Hematopoietic multipotent progenitor cell treated with erythropoietin and hydrocortisone succinate and interleukin-3 and kit ligand, for 17 days (in vitro differentiated cells): ENCODE measurements at places on chromosomes 7 and 10.

DNA sequence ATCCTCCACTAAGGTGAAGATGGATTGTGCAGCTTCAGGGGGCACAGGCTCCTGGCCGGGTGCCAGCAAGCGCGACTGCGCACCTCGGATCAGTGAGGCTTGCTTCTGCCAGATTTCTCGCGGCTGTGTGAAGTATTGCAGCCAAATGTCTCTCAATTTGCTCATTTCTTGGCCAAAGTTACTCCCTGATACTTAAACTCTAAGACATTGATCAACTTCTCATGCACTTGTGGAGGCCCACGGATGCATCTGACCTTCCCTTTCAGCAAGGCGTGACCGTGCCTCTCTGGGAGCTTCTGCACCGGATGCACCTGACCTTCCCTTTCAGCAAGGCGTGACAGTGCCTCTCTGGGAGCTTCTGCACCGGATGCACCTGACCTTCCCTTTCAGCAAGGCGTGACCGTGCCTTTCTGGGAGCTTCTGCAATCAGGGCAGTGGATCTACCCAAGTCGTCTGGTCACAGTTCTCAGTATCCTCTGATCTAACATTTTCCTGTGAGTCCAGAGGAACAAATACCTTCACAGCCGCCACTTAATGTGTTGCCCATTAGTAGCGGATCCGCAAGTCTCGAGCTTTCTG is 248.3 kb downstream of the ADARB2 start:
- no peak for DNase-seq

DNA sequence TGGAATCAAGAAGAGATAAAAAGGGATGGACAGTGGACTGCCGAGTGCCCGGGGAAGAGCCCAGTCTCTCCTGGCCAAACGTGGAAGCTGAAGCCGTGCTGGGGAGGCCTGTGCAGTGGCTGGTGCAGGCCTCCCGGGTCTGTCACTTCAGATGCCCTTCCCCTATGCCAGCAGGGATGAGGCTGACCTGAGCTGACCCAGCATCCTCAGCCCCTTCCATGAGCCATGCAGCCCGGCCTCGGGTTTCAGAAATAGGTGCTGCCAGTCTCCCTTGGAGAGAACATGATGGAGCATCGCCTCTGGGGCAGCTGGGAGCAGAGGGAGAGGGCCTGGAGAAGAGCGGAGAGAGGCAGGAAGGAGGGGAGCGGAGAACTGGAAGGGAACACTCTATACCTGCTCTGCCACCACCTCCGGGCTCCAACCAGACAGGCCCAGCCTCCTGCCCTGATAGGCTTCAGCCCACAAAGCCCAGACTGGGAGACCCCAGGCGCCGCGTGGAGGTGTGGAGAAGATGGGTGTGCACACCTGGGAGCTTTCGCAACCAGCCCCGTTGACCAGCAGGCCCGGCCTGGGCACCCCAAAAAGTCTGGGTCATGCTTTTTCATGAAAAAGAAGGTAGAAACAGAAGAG is 68.6 kb upstream of the PPP2R2D start:
- DNase-seq, result no peak

DNA sequence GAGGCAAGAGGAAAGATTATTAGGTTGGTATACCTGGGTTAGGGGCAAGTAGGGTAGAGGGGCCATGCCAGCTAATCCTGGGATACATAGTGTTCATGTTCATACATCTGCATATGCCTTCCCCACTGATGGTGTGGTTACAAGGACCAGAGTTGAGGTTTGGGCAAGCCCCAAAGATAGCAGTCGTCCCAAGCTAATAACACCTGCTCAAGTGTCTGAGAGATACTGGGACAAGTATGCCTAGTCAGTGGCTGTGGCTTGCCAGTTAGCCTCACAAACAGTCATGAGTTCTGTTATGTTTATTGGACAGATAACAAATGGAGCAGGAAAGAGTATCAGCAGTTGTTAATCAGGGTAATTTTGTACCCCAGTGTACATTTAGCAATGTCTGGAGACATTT is 139.6 kb downstream of the ADAM22 start:
- no peak for DNase-seq

- no peak for DNase-seq
Measured at GRCh38 chr10:118939211-118940007, 90.1 kb upstream of the NANOS1 start.

- no peak for DNase-seq
Measured at GRCh38 chr7:84372155-84372621, 177.6 kb upstream of the SEMA3A start.

GRCh38 chr7:5598769-5599371 is 175.2 kb upstream of the TNRC18 start:
- no peak for DNase-seq

DNA sequence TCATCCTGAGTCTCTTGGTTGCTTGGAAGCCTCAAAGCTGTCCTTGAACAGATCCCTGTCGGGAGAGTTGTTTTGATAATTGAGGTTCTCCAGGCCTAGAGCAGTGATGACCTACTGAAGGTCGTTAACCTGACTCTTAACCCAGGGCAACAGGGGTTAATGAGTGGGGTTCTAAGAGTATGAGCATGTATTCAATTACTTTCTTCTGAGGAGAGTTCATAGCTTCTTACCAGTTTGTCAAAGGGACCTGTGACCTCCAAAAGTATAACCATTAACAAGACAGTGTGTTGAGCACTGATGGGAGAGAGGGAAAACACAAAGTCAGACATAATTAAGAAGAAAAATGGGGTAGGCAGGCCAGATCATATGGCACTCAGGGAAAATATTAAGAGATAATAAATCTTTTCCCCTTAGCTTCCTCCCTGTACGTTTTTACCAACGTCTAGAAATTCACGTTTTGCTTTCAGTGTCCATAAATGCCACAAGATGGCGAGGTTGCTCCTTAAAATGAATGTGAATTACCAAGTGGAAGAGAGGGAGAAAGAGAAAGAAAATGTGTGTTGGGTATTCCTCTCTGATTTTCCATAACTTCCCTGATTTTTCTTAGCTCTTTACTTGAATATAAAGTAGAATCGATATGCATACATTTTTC is 97.6 kb downstream of the SUGCT start:
- no peak for DNase-seq

GRCh38 chr7:48887500-48887899 is 36.8 kb upstream of the CDC14C start:
- DNase-seq, result no peak

DNA sequence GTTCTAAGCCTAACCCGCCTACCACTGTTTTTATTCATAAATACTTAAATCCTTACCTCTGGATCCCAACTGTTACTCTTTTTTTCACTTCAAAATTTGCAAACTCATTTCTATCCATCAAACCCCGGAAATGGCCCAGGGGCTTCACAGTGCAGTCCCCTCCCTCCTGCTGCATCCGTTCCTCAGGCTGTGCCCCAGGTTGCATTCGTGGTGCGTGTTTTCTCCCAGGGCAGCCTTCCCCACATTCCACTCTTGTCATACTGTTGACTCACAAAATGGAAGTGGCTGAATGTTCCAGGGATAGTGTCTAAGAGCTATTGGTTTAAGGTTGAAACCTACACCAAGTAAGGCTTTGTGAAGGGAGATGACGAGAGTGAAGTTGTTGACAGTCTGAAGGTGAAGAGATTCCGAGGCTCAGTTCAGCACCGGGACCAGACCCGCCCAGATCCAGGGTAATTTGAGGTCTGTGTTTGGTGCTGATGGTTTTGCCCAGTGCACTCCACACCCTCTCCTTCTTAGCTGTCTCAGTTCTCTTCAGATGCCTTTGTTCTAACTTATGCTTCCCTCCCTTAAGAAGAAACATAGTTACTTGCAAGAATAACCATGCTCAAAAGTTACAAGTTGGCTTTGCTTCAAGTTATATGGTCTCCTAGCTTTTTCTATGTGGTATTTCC is 7.7 kb downstream of the INSIG1 start:
- no peak for DNase-seq

DNA sequence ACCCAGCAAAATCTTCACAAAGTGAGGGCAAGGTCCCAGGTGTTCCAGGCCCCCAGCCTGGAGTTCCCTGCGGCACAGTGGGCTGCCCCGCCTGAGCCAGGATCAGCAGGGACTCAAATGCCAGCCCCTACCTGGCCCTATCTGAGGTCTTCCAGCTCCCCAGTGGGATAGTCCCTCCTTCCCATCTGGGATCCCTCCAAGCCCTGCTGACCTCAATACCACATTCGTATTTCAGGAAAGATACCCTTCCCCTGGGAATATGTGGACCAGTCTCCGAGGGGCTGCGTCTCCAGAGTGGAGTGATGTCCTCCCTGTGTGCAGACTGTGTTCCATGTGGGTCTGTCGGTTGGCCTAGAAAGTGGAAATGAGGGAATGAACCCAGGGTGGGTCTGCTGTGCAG is 40.9 kb downstream of the ELFN1 start:
- DNase-seq, result no peak

DNA sequence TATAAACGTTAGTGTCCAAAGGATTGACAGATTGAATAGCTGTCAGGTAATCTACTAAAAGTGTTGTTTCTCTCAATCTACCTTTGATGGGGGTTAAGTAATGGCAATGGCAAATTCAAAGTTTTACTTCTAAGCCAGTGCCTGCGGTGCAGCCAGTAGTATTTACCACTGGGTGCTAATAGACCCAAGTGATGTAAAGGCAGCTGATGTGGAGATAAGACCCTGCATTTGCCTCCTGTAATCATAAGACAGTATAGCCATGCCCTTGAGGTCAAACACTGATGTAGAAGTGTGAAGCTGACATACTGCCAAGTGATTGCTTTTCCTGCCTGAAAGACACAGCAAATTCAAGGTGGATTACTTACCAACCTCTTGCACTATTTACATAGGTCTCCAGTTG is 572.0 kb downstream of the GRID1 start:
- no peak for DNase-seq

GRCh38 chr10:111199587-111199986 is 122.8 kb downstream of the ADRA2A start:
- DNase-seq, result no peak

DNA sequence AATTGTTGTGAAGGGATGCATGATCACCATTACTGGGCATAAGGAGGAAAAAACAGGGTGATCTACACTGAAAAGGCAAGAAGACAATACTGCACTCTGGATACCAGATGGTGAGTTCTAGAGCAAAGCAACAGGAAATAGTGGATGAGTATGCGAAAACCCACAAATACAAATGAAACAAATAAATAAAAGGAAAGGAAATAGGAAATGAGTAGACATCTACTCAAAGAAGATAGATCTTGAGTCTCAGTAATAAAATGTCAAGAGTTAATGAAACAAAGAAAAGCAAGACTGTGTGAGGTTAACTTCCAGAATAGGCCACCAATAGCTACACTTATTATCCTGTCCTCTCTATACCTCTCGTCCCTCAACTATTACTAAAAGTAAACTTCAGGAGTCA is 11.7 kb downstream of the ORC5 start:
- DNase-seq, result no peak

DNA sequence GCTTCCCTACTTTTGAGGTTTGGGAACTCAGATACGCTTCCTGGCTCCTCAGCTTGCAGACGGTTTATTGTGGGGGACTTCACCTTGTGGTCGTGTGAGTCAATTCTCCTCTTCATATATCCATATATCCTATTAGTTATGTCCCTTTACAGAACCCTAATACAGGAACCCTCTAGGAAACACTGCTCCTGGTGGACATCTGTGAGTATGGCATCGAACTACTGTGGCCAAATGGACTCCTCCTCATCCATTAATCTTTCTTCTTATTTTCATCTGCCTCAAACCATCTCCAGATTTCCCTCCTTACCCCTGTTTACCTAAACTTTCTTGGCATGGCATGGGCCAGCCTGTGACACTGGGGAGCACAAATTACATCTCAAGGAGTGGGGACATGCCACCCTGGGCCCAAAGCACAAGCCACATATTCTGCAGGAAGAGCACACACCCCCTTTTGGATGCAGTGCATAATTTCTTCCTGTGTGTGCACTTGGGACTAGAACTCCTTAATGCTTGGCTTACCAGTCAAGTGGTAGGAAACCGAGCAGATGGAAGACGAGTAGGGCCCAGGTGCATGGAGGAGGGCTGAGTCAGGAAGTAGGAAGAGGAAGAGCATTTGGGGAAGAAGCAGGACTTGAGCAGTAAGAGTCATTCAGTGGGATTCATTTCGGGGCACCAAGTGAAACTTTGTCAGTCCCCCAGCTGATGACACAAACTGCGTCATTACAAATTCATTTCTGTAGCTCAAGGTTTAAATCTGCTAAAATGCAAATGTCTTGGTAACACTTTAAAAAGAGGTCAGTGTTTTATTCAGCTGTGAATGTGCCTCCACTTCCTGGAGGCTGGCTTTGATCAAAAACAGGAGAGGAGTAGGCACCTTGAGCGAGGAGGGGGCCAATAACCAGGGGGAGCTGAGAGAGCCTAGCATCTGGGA is 80.8 kb upstream of the PLXNA4 start:
- no peak for DNase-seq

DNA sequence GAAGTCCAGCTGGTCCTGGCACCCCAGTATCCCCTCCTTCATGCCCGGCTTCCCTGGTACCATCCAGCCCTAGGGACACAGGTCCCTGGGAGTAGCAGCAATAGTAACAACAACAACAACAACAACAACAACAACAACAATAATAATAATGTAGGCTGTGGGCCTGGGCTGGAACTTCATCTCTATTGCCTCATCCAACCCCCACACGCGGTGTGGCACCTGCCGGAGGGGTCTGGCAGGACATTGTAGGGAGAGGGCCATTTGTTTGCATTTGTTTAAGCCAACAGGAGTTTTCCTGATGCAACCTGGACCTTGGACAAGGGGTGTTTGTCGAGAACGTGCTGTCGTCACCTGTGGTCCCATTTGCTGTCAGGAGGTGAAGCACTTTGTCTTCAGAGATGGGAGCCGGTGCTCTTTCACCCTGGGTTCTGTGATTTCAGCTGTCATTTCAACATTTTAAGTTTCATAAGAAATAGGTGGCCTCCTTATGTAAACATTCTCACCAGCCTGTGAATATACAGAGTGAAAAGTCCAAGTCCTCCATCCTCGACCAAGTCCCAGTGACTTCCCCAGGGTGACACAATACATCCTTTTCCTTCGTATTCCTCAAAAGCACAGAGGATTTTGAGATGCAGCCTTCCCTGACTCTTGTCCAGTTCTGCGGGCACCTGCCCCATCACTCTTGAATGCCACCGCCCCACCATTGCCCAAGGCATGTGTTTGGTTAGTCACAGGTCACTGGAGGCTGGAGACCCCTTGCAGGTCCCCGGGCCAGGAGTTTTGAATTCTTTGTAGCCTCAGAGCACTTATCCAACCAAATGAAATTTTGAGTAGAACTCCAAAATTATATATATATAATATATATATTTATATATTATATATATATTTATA is 9.2 kb downstream of the LHPP start:
- no peak for DNase-seq

GRCh38 chr10:63646491-63646890 is 125.3 kb downstream of the REEP3 start:
- DNase-seq, result no peak
